ENCODE measurements at places on chromosomes 4 and X.

DNA sequence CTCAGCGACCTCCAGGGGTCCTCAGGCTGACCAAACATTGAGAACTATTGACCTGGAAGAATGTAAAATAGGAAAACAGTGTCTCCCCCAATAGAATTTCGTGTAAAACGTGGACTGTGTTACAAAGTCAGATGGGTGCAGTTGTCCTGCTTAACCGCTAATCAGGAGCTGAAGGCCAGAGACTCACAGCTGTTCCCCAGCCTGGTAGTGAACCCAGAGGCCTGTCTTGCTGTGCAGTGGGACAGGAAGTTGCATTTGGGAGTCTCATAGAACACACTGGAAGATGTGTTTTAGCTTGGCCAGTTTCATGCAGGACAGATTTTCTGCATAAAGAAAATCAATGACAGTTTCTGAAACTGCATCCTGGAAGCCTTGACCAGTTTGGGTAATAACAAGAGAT is 151.5 kb downstream of the PTTG2 start:
- DNase-seq = no peak

- no peak for DNase-seq
Observed at GRCh38 chr4:152172146-152172545, 363.7 kb downstream of the FBXW7 start.

GRCh38 chrX:16185725-16186136 is 18.4 kb downstream of the MAGEB17 start:
- no peak for DNase-seq

DNA sequence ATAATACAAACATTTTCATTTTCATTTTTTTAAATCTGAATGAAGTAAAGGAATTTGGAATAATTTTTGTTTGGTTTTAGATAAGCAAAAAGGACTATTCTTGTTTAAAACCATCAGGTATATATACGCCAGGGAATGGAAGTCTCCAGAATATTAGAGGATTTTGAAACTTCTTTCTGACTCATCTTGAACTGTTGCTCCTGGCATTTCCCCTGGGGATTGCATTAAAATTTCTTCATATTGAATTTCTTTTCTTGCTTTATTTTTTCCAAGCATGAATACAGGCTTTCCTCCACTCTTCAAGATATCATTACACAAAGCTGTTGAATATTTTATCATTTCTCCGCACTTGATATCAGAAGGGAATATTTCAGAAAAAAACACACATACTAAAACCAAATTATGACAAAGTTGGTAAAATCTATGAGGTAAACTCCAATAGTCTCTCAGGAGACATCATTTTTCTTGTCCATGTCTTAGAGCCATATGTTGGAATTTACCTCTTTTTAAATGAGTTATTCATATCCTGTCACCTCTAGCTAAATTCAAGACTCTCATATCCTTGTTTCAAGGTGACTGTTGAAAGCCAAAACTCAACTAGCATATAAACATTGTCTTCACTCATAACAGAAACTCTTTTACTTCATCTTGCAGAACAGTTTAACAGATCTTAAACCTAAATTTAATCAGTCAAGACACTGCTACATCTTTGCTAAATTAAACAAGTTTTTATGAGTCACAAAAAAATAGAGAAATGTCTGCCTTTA is 20.7 kb upstream of the CSN1S1 start:
- DNase-seq = no peak

DNA sequence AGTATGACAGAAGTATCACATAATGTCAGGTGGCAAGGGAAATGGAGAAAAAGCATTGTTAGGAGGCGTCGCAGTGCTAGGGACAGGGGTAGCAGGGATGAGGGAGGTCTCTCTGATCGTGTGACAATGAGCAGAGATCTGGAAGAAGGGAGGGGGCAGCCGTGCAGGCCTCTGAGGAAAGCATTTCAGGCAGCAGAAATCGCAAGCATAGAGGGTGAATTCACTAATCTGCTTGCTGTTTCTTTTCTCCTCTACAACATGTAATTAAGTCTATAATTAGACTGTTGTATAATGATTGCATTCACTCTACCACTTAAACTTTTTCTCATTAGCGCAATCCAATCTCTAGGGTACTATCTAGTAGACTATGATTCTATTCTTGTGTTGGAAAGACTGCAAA is 9.1 kb downstream of the CYP4V2 start:
- no peak for DNase-seq

DNA sequence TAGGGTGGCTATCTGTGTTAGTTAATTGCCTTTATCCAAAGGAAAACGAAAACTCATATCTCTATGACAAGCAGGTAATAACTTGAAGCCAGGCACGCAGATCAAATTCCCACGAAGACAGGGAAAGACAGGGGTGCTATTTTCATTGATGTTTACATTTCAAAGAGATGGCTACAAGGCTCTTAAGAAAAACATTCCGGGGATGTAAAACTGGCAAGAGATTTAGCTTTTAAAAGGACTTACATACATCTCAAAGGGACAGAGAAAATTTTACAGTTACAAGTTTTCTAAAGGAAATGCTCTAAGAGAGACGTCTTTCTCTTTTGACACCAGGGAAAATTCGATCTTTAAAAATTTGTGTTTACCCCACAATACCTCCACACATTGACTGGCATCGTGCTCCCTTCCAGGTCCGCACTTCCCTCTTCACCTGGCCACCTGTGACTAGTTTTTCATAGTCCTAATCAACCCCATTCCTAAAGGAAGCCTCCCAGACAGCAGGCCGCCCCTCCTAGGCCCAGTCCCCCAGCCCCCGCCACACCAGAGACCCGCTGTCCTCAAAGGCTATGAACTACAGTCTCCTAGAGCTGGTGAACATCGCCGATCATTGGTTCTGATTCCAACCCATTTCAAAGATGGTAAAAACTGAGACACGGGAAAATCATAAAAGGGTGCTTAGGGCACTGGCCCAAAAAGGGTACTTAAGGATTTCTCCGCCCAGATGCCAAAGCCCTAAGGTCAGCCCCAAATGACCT is 649 bp upstream of the ARAF start:
- no peak for DNase-seq

DNA sequence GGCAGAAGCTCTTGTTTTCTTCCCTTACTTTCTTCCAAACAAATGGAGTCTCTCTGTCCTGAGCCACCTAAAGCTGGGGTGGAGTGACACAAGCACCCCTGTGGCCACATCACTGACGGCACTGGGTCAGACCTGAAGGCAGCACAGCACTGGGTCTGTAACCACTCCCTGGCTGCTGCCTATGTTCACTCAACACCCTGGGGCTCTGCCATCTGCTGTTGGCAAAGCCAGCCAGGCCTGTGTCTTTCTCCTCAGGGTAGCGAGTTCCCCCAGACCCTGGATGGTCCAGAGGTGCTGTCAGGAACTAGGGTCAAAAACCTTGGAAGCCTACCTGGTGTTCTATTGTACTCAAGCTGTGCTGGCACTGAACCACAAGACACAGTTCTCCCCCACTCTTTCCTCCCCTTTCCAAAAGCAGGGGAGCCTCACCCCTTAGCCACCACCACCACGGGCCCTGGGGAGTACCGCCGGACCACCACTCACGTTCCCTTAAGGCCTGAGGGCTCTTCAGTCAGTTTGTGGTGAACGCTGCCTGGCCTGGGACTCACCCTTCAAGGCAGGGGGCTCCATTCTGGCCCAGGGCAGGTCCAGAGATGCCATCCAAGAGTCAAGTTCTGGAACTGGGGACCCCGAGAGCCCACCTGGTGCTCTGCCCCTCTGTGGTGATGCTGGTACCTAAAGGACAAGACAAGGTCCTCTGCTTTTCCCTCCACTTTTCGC is 31.5 kb downstream of the TMEM271 start:
- no peak for DNase-seq

DNA sequence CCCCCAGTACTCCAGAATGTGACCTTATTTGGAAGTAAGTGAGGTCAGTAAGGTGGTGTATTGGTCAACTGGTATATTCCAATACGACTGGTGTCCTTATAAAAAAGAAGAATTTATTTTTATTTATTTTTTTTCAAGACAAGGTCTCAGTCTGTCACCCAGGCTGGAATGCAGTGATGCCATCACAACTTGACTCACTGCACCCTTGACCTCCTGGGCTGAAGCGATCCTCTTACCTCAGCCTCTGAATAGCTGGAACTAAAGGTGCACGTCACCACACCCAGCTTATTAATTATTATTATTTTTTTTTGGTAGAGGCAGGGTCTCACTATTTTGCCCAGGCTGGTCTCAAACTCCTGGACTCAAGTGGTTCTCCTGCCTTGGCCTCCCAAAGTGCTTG is 115.1 kb upstream of the PITX2 start:
- DNase-seq = no peak

DNA sequence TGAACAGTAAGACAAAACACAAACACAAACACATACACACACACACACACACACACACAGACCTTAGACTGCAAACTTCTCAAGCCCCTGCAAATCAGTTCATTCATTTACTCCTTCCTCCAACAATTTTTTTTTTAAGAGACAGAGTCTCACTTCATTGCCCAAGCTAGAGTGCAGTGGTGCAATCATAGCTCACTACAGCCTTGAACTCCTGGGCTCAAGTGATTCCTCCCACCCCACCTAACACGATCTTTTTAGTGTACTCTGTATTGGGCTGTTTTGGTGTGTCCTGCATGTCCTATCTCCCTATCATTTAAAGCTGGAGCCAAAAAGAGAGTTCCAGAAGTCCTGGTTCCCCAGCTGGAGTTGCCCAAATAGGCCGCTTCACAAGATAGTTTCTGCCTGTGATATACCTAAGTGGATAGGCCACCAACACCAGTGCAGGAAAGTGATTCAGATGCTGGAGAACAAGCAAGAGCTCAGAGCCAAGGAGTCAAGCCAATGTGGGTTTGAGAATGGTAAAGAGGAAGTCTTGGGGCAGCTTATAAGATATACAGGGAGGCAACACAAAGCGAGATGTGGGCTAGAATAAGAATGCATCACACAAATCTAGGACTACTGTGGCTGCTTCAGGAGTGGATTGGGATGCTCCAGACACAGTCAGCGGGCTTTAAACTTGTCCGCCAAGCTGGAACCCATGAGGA is 85.4 kb upstream of the RAPGEF2 start:
- no peak for DNase-seq

GRCh38 chr4:8537041-8537461 is 43.1 kb upstream of the GPR78 start:
- DNase-seq = no peak

GRCh38 chr4:3016961-3017360 is 53.6 kb downstream of the GRK4 start:
- DNase-seq = no peak

DNA sequence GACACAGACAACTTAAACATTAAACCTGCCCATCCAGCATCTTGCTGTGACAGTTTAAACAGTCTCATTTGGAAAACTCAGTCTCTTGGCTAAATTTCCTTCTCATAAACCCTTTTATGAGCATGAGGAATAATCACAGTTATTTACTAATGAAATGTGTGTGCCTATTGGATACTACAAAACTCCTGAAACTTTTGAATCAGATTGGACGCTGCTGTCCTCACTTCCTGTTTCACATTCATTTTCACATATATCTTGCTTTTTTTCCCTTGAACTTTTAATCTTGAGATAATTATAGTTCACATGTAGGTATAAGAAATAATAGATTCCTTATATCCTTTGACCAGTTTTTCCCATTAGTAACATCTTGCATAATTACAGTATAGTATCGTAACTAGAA is 111.7 kb downstream of the CDKL5 start:
- no peak for DNase-seq

GRCh38 chr4:94642561-94642866 is 115.2 kb upstream of the BMPR1B start:
- DNase-seq = no peak

GRCh38 chr4:6095897-6096296 is 77.7 kb upstream of the C4orf50 start:
- DNase-seq = no peak

- no peak for DNase-seq
Observed at GRCh38 chr4:98996056-98996764, 689 bp downstream of the METAP1 start.

- no peak for DNase-seq
Observed at GRCh38 chr4:74292111-74292870, 16.0 kb upstream of the EPGN start.

- DNase-seq = no peak
Observed at GRCh38 chr4:14915018-14915417, 87.3 kb upstream of the CPEB2 start.

DNA sequence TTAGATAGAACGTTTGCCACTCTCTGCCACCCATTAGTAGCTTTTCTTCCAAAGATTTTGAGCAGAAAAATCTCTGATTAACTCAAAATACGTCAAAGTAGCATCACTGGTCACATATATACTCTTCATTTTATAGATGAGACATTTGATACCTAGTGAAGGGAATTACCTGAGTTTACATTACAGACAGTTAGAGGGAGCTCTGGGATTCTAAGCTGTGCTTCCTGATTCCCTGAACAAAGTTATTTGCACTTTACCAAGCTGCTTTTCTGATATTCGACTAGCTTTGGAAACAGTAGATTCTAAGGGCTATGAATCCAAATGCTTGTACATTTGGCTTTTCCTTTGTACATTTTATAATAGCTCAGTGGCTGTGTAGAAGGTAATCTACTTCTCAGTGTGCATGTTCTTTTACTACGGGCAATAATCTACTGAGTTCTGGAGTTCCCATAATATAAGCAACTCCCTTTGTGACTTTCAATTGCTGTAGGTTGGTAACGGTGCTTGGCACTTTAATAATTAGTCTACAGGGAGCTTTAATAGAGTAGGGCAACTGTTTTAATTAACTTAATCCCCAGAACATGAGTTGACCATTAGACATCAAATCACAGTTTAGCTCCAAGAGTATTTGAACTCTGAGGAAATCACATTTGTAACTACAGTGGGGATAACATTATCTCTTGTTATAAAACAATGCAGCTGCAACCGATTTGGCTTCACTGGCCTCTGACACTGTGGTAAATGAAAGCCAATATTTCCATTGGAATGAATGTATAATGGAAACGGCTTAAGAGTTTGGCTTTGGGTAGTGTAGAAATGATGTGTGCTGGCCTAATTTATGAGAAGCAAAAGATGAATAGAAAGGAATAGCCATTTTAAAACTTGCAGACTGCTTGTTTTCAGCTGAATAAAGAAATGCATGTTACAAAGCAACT is 1602.4 kb downstream of the STIM2 start:
- no peak for DNase-seq

DNA sequence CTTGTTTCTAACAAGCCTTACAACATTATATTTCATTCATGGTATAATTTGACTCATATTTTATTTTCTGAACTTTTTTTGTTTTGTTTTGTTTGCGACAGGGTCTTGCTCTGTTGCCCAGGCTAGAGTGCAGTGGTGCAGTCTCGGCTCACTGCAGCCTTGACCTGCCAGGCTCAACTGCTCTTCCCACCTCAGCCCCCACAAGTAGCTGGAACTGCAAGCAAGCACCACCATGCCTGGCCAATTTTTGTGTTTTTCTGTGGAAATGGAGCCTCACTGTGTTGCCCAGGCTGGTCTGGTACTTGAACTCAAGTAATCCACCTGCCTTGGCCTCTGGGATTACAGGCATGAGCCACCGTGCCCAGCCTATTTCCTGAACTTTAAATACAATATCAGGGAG is 42.5 kb downstream of the GRID2 start:
- DNase-seq = no peak

GRCh38 chrX:130171446-130172126 is at the start of gene RAB33A:
RAB33A (plus strand) TSS chrX:130171962; CDS start chrX:130172063, 101 bp downstream.
- no peak for DNase-seq
